ENCODE measurements at places on chromosomes 5 and 9.

DNA sequence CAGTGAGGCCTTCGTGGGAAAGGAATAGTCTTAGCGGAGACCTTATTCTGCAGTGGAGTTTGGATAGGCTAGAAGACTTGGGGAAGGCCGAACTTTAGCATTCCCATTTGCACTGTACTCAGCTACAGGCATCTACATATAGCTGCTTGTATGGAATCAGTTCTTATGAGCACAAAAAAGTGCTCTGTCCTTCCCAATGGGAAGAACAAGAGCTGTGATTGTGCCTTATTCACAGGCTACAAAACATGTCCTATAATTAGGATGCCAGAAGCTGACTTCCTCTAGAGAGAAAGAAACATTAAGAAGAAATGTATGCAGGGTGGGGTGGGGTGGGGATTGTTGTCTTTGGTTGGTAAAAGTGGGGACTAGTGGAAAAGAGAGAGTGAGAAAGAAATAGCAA lies 154.7 kb downstream of the ATP10B start:
- DNase-seq: no peak

DNA sequence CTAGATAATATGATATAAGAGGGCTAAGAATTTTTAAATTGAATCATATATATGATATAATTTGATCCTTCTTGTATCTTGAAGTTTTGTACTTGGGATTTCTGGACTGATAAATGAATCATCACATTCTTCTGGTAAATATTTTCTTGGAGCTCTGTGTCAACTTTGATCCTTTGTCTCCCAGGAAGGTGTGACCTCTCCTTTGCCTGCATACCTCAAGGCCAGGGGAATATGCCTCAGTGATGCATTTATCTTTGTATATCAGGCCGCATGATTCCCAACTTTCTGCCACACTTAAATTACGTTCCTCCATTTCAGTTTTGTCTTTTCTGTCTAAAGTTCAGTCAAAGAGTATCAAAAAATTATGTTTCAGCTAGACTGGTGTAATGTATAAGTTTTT lies 101.2 kb downstream of the NLN start:
- DNase-seq: no peak

DNA sequence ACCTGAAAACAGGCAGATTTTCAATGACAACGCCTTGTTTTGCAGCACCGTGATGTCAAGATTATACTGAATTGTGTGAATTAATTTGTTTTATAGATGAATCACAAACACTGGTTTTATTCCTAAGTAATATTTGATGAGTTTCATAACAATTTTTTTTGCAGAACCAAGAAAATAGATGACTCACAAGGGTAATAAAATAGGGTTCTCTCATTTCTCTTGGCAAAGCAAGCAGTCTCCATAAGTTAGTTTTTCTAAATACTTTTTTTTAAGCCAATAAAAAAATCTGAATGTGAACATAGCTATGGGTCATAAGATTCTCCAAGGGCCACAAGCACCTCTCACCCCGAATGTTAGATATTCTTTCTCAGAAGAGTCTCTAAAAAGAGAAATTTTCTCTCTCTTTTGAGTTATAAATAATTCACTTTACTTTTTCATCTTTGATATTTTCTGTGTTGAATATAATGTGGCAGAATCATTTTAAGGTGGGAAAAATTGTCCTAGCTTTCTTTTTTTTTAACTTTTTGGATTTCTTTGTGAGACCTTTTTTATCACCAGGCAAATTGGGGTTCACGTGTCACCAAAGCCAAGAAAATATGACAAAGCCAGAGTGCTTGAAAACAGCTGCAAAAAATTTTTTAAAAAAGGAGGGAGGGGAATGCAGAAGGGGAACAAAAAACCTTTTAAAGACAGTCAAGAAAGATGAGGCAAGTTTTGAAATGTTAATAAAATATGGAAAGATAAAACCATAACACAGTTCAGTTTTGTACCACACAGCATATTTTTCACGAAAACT lies 174.6 kb upstream of the DAPK1 start:
- no peak for DNase-seq

- no peak for DNase-seq
Measured at GRCh38 chr5:61252643-61252925, 79.5 kb upstream of the ZSWIM6 start.

DNA sequence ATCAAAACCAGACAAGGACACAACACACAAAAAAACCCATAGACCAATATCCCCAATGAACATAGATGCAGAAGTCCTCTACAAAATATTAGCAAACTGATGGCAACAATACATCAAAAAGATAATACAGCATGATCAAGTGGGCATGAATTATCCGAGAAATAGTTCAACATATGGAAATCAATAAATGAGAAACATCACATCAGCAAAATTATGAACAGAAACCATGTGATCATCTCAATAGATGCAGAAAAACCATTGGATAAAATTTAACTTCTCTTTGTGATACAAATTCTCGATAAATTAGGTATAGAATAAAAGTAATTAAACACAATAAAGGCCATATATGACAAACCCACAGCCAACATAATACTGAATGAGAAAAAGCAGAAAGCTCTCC lies 69.6 kb downstream of the C9 start:
- DNase-seq: no peak

GRCh38 chr9:27395484-27395921 lies 98.6 kb upstream of the EQTN start:
- no peak for DNase-seq

DNA sequence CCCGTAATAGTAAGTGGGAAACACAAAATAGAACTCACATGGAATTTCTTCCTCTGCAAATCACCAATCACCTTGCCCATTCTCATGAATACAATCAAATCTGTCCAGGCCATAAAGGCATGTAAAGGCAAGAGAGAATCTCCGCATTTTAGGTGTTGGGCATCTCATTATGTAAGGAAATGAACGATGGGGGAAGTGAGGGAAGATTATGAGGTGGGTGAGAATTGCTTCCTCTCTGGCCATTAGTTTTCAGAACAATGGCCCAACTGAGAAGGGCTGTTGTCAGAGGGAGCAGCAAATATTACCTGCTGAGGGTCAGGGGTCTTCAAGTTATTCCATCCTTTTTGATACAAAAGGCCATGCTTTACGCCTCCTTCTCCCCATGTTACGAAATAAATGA lies 455.1 kb downstream of the ARHGEF28 start:
- no peak for DNase-seq

- DNase-seq: no peak
Measured at GRCh38 chr9:77807846-77808750, 160.0 kb upstream of the GNA14 start.

- no peak for DNase-seq
Measured at GRCh38 chr5:145548097-145548496, 287.0 kb downstream of the PRELID2 start.

DNA sequence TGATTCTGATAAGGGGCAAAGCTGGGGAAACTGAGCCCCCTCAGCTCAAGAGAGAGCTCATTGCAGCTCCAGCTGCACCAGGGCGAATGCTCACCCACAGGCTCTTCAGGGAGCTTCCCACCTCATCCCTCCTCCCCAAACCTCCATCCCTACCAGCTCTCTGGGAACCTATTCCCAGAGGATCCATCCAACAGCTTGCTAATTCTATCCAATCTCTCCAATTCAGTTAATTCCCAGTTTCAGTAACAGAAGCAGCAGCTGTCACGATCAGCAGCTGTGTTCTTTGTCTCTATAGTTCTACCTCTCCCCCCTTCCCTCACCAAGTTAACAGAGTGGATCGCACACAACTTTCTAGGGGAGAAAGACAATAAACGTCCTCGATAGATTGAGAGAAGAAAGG lies 135.5 kb upstream of the EFNA5 start:
- DNase-seq: no peak

- DNase-seq: no peak
Measured at GRCh38 chr9:129885018-129885669, 49.9 kb downstream of the USP20 start.

GRCh38 chr5:3994628-3995027 lies 399.0 kb downstream of the IRX1 start:
- no peak for DNase-seq

GRCh38 chr5:137088175-137088574 lies 411.0 kb downstream of the SPOCK1 start:
- DNase-seq: no peak

- no peak for DNase-seq
Measured at GRCh38 chr9:90958328-90958727, 156.7 kb downstream of the SYK start.

- peak; percentile 3 for DNase-seq
Measured at GRCh38 chr9:106286249-106286648, 576.7 kb upstream of the ZNF462 start.

GRCh38 chr5:10489810-10490426 lies 48.2 kb downstream of the ROPN1L start:
- no peak for DNase-seq

DNA sequence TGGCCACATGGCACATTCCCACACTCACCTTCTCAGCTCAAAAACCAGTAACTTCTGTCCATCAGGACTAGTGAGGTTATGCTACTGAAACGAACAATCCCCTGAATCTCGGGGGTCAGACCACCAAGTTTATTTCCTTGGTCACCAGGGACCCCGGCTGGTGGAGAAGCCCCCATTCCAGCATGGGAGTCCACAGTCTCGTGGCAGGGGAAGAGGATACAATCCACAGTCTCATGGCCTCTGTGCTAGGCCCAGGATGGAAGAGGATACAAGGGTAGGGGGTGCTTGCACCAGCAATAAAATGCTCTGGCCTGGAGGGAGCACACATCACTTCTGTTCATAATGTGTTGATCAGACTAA lies 7.4 kb upstream of the CARD19 start:
- no peak for DNase-seq

GRCh38 chr9:78013934-78014333 lies 17.7 kb downstream of the GNAQ start:
- no peak for DNase-seq

DNA sequence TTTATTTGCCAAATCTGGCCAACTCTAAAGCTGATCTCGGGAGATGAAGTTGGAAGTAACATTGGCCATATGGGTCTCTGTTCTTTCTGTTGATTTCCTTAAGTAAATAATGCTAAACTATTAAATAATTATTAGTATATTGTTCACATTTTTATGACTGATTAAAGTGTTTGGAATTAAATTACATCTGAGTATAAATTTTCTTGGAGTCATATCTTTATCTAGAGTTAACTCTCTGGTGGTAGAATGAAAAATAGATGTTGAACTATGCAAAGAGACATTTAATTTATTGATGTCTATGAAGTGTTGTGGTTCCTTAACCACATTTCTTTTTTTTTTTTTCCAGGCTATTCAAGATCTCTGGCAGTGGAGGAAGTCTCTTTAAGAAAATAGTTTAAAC lies 9.3 kb upstream of the FGF18 start:
- no peak for DNase-seq

- no peak for DNase-seq
Measured at GRCh38 chr5:157952374-157952685, 93.4 kb upstream of the CLINT1 start.

DNA sequence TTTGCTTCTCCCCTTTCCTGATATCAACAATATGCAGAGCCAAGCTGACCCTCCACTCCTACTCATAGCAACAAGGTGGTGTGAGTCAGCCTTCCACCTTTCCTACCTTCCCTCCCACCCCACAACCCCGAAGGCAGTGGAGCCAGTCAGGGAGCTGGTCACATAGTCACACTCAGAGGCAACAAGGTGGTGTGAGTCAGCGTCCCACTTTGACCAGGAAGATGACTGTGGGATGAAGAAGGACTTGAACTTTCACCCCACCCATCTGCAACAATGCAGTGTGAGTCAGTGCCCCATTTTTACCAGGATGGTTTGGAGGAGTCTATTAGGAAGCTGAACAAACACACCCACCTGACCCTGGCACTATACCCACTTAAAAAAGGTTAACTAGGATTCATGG lies 30.1 kb upstream of the ZNF782 start:
- DNase-seq: peak; percentile 73

- DNase-seq: no peak
Measured at GRCh38 chr9:100939636-100940035, 88.9 kb upstream of the PLPPR1 start.

Measured in AG08396 (cell line).